ENCODE measurements at places on chromosomes 6 and 20. TPM values are rescaled to one million over a fixed set of nuclear protein-coding genes. Genes with fewer than 3 reads are reported as not detected.
A peak's percentile ranks its signal among the peaks of the same experiment; 100 is the strongest.

The SUPT3H gene
- total RNA-seq, result 3.6 TPM

The SIM1 gene
- not detected for total RNA-seq

The SLC52A3 gene
- 5.9 TPM for total RNA-seq

DNA sequence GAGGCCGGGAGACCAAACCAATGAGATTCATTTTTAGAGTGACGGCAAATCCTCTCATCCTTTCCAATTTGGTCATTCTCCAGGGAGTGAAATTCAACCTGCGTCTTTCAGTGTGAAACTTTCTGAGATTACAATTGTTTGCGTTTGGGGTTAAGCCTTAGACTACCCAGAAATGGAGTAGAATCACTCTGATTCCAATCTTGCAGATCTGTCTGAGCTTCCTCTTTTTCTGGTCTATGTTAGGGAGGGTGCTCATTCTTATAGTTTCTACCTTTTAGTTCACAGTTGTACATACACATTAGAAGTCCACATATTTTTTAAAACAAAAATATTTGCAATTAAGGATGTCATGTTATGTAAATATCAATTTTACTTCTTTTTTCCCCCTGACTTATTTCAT lies 183.0 kb upstream of the PHACTR1 start:
- DNase-seq, result no peak

The ZMYND8 gene
- total RNA-seq, result 12.8 TPM

The BCL2L1 gene
- total RNA-seq, result 277 TPM

The SMIM8 gene
- total RNA-seq, result 3.4 TPM

DNA sequence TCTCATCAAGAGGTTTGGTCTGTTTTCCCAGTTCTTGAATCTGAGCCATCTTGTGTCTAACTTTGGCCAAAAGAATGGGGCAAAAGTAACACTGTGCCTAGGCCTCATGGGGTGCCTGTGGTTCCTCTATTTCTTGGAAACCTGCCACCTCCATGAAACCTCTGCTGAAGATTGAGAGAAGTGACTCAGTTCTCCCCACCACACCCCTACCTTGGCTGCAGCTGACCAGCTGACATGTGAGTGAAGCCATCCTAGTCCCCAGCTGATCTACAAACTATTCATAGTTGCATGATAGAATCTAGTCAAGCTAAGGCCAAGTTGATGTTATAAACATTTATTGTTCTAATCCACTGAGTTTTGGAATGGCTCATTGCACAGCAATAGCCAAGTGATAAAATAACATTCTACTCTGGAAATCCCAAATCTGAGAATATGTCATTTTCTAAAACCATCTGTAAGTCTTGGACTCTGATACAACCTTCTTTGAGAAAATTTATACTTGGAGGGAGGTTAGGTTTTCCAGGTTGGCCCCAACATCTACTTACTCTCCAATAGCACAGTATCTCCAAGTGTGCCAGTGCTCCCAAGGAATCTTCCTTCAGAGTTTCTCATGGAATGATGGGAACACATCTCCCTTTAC lies 107.0 kb upstream of the SMLR1 start:
- no peak for DNase-seq

GRCh38 chr6:152783217-152783878 lies 32.8 kb downstream of the VIP start:
- no peak for DNase-seq

DNA sequence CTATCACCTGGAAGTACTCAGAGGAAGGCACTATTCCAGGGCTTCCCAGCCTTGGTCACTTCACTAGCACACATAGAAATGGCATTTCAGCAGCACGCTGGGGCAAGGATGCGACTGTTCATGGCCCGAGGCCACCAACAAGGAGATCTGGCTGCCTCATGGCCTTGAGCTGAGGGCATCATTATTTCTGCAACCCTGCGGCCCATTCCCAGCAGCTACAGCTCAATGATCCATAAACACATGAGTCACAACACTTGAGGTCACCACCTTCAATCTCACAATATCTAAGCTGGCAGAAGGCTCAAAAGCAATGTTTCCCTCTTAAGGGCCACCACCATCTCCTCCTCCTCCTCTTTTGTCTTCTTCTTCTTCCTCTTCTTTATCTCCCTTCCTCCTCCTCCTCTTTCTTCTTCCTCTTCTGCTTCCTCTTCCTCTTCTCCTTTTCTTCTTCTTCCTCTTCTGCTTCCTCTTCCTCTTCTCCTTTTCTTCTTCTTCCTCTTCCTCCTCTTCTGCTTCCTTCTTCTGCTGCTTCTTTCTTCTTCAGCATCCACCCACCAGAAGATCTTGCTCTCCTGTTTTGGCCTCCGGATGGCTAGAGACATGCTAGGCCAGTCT lies 382.9 kb upstream of the CNR1 start:
- DNase-seq, result no peak

DNA sequence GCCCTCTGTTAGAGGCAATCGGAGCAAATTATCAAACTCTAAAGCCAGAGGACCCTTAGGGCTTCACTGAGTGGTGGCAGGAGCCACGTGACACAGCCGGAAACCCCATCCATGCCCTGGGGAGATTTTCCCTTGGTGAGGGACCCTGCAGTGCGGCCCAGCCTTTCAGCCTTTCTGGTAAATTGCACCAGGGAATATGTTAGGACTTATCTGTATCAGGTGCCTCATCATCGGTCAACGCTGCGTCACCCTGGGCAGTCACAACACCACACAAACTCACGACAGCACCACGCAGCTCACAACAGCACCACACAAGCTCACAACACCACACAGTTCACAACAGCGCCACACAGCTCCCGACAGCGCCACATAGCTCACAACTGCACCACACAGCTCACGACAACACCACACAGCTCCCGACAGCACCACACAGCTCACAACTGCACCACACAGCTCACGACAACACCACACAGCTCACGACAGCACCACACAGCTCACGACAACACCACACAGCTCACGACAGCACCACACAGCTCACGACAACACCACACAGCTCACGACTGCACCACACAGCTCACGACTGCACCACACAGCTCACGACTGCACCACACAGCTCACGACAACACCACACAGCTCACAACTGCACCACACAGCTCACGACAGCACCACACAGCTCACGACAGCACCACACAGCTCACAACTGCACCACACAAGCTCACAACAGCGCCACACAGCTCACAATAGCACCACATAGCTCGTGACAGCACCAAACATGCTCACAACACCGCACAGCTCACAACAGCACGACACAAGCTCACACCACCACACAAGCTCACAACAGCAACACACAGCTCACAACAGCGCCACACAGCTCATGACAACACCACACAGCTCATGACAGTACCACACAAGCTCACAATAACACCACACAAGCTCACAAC lies 199.0 kb downstream of the DLL1 start:
- no peak for DNase-seq

The FLRT3 gene
- 2.6 TPM for total RNA-seq

DNA sequence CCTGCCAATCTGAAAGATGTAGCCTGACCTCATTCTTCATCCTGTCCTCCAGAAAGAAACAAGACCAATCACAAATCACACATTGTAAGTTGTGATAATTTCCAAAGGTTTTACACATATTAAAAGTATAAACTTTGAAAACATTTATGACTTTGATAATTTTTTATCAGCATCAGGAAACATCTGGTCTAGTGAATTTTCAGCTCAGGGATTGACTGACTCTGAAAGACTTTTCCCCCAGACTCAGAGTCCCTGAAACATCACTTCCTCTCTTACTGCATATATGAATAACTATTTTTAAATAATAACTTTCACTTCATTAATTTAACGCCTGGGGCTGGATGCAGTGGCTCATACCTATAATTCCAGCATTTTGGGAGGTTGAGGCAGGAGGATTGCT lies 48.5 kb upstream of the SSTR4 start:
- no peak for DNase-seq

DNA sequence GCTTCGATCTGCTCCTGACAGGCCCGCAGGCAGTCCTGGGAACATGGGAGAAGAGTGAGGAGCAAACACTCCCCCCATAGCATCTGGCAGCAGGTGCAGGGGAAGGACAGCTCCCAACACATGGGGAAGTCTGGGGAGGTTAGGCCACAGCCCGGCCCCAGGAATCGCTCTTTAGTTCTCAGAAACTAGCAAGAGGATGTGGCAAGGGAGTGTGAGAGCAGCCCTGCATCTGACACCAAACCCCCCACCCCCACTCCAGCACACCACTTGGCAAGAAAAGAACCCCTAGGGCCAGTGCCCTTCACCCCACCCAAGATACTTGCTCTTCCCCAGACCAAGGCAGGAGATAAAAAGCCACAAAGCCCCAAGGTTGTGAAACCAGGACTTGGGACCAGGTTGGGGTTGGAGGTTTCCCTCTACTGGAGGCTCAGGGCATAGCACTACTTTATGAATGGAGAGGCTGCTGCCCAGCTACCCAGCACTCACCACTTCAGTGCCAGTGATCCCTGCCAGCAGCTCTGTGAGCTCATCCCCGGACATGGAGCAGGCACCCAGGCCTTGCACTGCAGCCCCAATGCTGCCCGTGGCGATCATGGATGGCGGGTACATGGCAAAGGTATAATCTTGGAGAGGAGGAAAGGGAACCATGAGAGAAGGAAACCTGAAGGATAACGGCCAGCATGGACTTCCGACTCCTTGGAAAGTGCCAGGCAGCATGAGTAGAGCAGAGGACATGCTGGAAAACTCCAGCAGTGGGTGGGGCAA lies 5.4 kb downstream of the CCND3 start:
- peak; percentile 91 for DNase-seq

GRCh38 chr6:156313037-156313436 lies 464.1 kb upstream of the ARID1B start:
- no peak for DNase-seq

DNA sequence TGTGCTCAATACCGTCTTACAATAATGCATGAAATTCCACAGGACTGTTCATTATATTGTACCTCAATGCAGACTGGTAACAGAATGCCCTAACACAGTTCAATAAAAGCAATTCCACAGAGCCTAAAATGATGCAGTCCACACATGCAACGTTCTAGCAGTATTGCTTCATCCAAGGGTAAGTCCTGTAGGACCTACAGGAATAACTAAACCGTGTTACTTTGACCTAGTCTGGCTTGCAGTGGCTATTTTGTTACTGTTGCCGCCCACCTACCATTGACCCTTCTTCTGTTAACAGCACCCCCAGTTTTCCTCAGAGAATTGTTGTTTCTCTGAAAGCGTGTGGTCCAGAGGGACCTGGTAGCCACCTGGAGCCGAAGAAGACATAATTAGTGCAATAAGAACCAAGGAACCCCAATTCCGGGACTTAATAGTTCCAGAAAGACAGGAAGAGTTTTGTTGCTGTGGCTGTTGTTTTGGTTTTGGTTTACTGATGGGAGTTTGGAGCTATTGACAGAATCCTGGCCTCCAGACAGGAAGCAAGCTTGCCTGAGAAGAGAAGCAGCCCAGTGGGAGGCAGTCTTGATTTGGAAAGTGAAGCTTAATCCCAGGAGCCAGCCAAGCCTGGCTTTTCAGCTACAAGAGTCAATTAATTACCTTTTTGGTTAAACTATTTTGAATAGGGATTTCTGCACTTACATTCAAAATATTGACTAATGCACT lies 91.3 kb downstream of the FRK start:
- DNase-seq, result no peak

DNA sequence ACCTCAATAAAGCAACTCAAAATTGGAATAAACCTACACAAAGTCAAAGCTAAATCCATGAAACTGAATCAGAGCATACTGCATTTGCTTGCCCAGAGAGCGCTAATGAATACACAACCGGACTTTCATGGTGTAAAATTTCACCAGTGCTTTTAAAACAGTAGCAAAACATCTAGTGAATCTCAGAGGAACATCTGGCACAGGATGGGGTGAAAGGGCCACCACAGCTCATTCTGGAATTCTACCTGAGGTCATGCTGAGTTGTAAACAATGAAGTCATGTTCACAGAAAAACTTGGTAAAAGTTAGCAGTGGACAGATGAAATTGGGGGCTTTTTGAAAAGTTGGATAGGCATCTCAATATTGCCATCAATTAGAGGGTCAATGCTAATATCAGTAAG lies 125.6 kb upstream of the STXBP5 start:
- DNase-seq, result no peak

- DNase-seq, result no peak
Measured at GRCh38 chr6:24536466-24536865, 41.7 kb downstream of the ALDH5A1 start.
